ENCODE measurements at places on chromosomes 2 and 18. TPM values are rescaled to one million over a fixed set of nuclear protein-coding genes. Genes with fewer than 3 reads are reported as not detected.

CYP20A1 gene
- 28.8 TPM for total RNA-seq

DNA sequence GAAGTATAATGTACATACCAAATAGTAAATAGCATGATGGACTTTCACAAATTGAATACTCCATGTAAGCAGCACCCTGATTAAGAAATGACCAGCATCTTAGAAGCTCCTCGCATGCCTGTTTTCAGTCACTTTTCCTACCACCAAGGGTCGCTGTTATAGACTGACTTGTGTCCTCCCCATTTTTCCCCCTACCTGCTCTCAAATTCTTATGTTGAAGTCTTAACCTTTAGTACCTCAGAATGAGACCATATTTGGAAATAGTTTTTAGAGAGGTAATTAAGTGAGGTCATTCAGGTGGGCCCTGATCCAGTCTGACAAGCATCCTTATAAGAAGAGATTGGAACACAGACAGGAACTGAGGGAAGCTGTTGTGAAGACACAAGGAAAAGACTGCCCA lies 125.9 kb downstream of the LYPD6 start:
- no peak for DNase-seq

- DNase-seq, result no peak
Measured at GRCh38 chr2:181164699-181165098, 184.3 kb downstream of the UBE2E3 start.

LINC00305 gene
- total RNA-seq, result not detected

GRCh38 chr2:216318521-216318874 lies 53.8 kb downstream of the MARCHF4 start:
- DNase-seq, result no peak

DNA sequence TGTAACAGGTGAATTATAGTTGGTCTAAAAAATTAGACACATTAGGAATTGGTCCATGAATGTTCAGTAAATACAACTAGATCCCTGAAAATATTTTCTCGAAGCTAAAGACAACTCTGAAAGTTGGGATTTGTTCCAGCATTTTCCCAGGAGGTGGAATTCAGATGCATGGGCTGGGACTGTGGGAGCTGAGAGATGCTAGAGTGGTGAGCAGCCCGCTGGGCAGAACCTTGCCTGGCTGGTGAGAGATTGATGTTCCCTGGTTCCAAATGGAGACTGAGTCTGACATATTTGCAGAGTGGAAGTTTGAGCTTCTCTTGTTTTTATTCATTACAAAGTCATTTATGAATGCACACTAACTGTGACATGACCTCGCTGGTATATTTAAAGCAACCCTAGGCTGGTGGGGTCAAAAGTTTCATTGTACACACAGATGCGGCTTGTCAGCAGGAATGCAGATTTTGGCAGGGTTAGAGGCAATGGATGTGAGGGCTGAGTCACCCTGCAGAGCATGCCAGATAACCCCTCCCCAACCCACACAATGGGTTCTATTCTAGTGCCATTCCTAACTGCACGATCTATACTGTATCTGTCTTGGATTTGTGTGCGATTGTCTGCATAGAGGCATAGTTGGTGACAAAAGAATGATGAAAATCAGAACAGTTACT lies 23.5 kb upstream of the TMEM178A start:
- DNase-seq, result no peak

- DNase-seq, result peak; percentile 41
Measured at GRCh38 chr2:86035883-86036668, 69.6 kb downstream of the POLR1A start.
